Neural crest cell (in vitro differentiated cells): ENCODE measurements at places on chromosomes 16 and 17. TPM values are rescaled to one million over a fixed set of nuclear protein-coding genes. Genes with fewer than 3 reads are reported as not detected.

Gene ZC3H7A
- total RNA-seq = 66.5 and 74.6 TPM in 2 replicates

Gene STAC2
- total RNA-seq = 1.0 and 1.2 TPM in 2 replicates

Gene TSPAN10
- 1.5 and 1.6 TPM in 2 replicates for total RNA-seq

GRCh38 chr17:49612726-49613125 is 37.1 kb downstream of the NXPH3 start:
- no peak overlapping the region for H3K4me3 ChIP-seq
- no peaks in the 10 kb centered on the region for H3K4me1 ChIP-seq
- no peak for DNase-seq
- no peaks in the 10 kb centered on the region for H3K27me3 ChIP-seq

GRCh38 chr17:13560935-13561334 is 40.8 kb downstream of the HS3ST3A1 start:
- DNase-seq = no peak
- H3K4me3 ChIP-seq = no peak overlapping the region
- no peak overlapping the region for H3K27ac ChIP-seq
- H3K36me3 ChIP-seq = peaks cover 3% of the 10 kb centered on the region
- H3K4me1 ChIP-seq = peaks cover 43% of the 10 kb centered on the region
